ENCODE measurements at places on chromosomes 5 and 9.

GRCh38 chr5:83197326-83197967 lies 120.1 kb downstream of the XRCC4 start:
- no peak for DNase-seq

DNA sequence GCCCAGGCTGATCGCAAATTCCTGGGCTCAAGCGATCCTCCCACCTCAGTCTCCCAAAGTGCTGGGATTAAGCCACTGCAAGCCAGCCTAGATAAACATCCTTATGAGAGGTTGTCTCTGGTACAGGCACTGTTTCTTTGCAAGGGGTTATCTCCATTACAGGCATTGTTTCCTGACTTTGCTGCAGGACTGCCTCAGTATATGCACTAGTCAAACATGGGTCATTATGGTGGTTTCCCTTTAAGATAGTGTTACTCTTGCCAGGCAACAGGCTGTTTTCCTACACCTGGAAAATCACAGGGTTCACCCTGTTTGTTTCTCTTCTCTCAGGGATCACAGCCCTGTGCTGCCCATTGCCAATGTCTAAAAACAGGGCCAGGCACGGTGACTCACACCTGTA lies 7.8 kb upstream of the CLTB start:
- DNase-seq, result no peak

- no peak for DNase-seq
Measured at GRCh38 chr9:134678206-134678605, 36.6 kb downstream of the COL5A1 start.

DNA sequence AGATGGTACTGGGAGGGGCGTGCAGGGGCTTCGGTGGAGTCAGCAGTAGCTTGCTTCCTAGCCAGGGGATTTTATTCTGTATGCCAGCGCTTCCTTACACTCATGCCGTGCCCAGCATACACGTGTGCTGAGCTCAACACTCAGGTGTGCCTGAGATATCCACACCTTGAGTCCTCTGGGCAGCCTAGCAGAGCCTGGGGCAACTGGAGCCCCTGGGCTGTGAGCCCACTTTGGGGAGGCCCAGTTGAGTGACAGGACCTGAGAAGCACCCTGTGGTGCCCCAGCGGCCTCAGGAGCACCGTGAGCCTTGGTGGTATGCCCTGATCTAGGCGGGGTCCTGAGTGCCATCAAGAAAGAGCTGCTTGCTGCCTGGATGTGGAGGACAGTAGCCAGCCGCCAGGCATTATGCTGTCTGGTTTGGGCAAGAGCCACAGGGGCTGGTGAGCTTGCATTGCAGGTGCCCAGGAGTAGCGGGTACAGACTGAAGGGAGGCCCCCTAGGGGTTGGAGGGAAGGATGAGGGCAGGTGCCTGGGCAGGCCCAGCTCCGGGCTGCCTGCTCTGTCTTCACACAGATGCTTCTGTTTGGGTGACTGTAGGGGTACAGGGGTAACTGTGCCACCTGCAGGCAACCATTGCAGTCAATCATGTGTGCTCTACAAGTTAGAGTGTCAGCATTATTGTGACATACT lies 42.9 kb downstream of the BNIP1 start:
- DNase-seq, result no peak

DNA sequence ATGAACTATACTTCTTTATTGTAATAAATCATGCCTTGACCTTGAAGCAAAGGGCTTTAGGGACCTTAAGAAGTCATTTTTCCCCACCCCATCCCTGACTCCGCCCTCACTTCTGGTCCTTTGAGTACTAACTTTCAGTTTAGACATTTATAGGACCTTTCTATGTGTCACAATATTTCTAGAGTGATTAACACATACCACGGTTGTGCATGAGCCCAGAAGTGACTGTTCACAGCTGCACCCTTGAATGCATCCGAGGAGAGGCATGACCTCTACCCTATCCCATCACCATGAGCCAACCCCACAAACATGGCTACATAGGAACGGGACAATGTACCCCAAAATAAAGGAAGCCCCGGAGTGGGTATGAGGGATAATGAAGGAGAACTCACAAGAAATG lies 160.3 kb downstream of the HSD17B3 start:
- no peak for DNase-seq

DNA sequence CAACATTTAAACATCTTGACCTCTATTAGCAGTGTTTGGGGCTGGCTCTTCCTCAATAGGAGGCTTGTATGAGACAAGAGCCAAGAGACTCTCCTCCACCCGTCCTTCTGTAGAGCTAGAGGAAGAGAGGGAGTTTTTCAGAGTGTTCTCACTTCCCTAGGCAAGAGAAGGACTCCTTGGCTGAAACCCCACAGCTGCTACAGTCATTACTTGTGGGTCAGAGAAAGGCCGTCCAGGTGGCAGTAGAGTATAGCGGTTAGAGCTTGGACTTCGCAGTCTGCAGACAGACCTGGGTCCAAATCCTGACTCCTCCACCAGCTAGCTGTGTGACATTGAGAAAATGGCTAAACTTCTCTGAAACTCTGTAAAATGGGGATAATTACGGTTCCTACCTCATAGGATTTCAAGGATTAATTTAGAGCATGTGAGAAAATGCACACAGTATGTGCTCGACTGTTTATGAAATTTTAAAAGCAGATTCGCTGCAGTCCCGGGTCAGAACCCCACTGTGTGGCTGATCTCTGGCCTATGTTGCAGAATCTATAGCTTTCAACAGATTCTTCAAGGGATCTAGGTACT lies 80.8 kb upstream of the ARAP3 start:
- DNase-seq, result no peak

- DNase-seq, result no peak
Measured at GRCh38 chr5:131279204-131279603, 15.4 kb downstream of the CDC42SE2 start.

DNA sequence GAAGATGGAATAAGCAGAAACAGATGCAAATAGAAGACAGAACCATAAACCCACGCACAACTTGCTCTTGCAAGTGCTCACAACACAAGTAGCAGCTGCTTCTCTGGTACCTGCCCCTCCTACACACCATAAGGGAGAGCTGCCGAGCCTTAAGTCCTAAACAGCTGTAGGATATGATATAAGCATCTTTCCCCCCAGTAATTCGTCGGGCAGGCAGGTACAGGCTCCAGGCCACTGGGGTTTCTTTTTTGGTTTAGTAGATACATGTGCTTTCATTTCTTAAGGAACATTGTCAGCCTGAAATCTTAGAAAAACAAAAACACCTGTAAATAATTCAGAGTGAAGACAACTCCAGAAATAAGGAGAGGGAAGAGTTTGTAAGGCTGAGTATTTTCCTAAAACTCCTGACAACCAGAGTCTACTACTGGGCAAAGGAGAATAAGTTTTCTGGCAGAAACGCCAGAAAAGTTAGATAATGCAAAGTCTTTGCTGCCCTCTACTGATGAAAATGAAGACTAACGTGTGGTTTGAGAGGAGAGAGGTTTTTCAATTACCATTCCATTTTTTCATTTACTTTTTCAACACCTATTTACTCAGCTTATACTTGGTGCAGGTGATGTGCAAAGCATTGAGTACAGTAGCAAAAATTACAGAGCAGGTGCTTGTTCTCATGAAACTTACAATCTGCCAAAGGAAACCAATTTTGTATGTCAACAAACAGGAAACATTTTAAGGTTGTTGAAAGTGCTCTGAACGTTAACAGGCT lies 20.1 kb upstream of the TCERG1 start:
- DNase-seq, result no peak

- no peak for DNase-seq
Measured at GRCh38 chr9:133107245-133107722, 13.8 kb downstream of the RALGDS start.

GRCh38 chr9:131464354-131465000 lies 38.2 kb upstream of the POMT1 start:
- DNase-seq, result no peak

DNA sequence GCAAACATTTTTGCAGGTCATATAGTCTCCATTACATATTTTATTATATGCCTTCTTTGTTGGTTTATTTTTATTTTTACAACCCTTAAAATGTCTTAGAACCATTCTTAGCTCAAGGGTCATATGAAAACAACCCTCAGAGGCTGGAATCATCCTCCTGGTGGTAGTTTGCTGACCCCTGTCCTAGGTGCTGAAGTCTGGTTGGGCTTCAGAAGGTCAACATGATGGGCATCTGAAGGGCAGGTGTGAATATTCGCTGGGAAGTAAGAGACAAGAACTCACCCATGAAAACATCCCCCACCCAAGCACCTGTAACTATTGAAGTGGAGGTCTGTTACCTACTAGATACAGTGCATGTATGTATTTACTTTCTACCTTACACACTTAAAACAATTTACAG lies 75.4 kb downstream of the OSMR start:
- DNase-seq, result no peak

DNA sequence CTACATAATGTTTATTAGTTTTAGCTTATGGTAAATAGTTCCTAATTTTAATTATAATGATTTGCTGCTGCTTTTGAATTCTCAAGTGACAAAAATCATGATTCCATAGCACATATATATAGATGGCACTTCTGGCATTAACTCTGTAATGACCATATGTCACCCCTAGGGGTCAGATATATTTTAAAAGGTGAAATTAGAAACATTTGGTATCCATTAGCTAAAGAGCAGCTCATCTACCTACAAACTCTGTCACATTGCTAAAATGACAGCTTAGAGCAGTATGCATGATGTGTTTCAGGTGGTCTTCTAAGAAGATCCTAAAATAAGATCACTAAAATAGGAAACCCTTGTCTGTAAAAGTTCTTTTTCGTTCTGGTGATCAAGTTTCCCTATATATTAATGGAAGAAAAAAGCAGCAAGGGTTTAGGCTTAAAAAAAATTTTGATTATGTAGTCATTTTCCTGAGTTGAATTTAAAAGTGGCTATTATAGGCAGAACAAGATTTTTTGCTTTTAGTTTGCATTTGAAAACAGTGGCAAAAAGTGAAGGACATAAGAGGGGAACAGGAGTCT lies 157.7 kb upstream of the POU5F2 start:
- DNase-seq, result no peak

DNA sequence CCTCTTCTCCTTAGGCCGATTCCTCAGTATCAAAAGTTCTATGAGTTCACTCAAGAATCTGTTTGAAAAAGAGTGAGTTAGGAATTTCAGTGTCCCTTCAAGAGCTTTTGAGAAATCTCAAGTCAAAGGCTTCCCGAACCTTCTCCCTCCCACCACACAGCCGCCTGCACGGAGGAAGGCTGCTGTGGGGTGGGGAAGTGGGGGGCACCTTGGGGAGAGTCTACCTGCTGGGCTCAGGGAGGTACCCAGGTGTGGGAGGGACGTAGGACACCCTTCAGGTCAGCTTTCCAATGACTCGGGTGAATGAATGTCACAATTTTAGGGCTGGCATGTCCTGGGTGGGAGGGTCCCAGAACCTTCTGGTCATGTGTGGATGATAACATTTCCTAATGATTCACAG lies 17.5 kb downstream of the CXCL14 start:
- DNase-seq, result no peak

DNA sequence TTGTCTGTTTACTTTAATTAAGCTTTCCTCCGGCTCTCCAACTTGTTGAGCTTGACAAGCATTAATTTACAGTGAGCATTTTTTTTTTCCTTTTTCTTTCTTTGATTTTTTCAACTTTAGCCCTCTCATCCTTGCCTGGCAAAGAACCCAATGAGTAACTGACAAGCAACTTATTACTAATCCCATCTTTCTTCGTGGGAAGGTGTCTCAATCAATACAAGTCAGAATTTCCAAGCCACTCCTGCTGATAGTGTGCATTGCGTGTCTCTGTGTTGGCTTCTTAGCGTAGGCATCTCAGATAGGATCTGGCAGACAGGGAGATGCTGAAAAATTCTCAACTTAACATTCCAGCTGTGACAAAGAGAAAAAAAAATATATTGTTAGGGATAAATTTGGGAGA lies 527.7 kb upstream of the WWC1 start:
- no peak for DNase-seq

GRCh38 chr9:128097543-128098296 lies 29.7 kb downstream of the SLC25A25 start:
- no peak for DNase-seq

DNA sequence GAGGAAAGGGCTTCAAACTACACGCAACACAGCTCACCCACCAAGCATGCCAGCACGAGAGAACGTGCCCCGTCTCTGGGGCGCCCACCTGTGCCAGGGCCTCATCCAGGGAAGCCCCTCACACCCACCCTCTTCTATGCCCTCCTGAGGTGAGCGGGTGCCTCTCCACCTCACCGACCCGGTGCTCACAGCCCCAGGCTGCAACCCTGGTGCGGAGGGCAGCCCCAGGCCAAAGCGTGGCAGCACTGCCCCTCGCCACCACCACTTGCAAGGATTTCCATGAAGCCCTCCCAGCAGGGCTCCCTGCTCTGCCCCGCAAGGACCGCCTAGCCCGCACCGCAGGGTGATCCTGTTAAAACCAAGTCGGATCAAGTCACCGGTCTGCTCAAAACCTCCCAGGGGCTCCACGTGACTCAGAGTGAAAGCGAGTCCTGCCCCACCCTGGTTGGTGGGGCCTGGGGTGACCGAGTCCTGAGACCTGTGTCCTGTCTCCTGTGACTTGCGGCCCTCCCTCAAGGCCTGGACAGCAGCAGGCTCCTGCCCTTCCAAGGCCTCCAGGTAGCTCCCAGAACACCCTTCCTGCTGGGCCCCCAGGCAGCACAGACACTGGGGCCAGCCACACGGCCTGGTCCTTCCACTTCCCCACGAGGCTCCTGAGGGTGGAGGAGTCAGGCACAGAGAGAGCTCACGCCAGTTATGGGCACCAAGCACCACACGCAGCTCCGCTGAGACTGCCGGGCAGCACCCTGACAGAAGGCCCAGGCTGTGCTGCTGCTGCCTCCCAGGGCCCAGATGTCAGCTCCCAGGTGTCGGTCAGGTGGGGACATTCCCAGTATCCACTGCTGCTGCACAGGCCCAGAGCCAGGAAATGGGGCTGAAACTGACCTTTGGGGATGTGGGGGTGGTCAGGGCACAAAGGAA lies 12.7 kb downstream of the BRD3 start:
- DNase-seq, result no peak

GRCh38 chr5:119270121-119270565 lies 85.7 kb upstream of the TNFAIP8 start:
- DNase-seq, result no peak

- no peak for DNase-seq
Measured at GRCh38 chr5:97923496-97923895, 740.4 kb upstream of the RIOK2 start.

- no peak for DNase-seq
Measured at GRCh38 chr5:102933721-102934459, 178.8 kb downstream of the PAM start.

DNA sequence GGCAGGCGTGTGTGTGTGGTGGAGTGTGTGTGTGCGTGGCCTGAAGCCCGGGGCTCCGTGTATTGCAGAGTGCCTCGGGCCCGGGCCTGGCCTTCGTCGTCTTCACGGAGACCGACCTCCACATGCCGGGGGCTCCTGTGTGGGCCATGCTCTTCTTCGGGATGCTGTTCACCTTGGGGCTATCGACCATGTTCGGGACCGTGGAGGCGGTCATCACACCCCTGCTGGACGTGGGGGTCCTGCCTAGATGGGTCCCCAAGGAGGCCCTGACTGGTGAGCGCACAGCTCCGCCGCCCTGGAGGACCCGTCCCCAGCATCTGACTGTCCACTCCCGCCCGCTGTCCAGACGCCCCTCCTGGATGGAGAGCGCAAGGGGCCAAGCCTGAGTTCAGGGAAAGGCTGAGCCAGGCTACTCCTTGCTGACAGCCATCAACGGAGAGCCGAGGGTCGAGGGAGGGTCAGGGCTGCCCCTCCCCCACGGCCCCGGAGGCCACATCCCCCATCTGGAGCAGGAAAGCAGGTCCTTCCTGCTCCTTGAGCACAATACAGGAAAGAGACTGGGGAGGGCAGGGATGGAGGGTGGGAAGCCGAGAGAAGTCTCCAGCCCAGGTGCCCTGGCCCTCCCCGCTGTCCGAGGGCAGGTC lies 18.4 kb downstream of the SLC6A18 start:
- DNase-seq, result no peak
